ENCODE measurements at places on chromosomes 4 and X. TPM values are rescaled to one million over a fixed set of nuclear protein-coding genes. Genes with fewer than 3 reads are reported as not detected.

DNA sequence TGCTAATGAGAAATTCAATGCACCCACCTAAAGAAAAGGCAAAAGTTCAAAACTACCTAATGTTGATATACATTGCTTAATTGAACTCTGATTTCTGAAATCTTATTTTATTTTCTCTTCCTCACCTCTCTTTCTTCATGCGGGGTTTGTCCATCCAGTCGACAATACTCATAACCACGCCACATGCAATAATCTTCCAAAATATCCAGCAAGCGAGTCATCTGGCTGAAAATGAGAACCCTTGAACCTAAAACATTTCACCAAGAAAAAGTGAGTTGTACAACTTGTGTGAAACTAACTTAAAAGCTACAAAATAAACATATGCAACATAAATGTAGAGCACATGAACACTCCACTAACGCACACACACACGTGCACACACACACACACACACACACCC lies 26.7 kb downstream of the SMARCA1 start:
- no peak for DNase-seq
- H3K27me3 ChIP-seq: no peaks in the 10 kb centered on the region
- H3K4me1 ChIP-seq: no peaks in the 10 kb centered on the region
- H3K4me3 ChIP-seq: no peak overlapping the region

GRCh38 chrX:132505116-132505515 lies 16.3 kb upstream of the MBNL3 start:
- H3K27me3 ChIP-seq: no peaks in the 10 kb centered on the region
- H3K36me3 ChIP-seq: no peaks in the 10 kb centered on the region
- H3K4me1 ChIP-seq: no peaks in the 10 kb centered on the region

GRCh38 chrX:21408788-21409187 lies 34.6 kb downstream of the CNKSR2 start:
- H3K4me1 ChIP-seq: no peaks in the 10 kb centered on the region
- no peaks in the 10 kb centered on the region for H3K36me3 ChIP-seq
- no peak overlapping the region for H3K27ac ChIP-seq
- no peak overlapping the region for H3K4me3 ChIP-seq
- no peaks in the 10 kb centered on the region for H3K27me3 ChIP-seq

GRCh38 chrX:20347481-20347880 lies 80.8 kb upstream of the RPS6KA3 start:
- H3K4me1 ChIP-seq: no peaks in the 10 kb centered on the region
- no peaks in the 10 kb centered on the region for H3K36me3 ChIP-seq
- H3K27ac ChIP-seq: no peak overlapping the region
- no peak for DNase-seq
- H3K27me3 ChIP-seq: no peaks in the 10 kb centered on the region

GRCh38 chr4:120207021-120207420 lies 140.4 kb upstream of the MAD2L1 start:
- no peak for DNase-seq
- H3K27ac ChIP-seq: no peak overlapping the region
- H3K36me3 ChIP-seq: no peaks in the 10 kb centered on the region
- no peak overlapping the region for H3K4me3 ChIP-seq
- no peaks in the 10 kb centered on the region for H3K4me1 ChIP-seq

- H3K27ac ChIP-seq: no peak overlapping the region
- no peak for DNase-seq
- H3K4me1 ChIP-seq: no peaks in the 10 kb centered on the region
- no peak overlapping the region for H3K4me3 ChIP-seq
These were observed 115.8 kb upstream of the SHISA3 start for GRCh38 chr4:42281324-42282020.

DNA sequence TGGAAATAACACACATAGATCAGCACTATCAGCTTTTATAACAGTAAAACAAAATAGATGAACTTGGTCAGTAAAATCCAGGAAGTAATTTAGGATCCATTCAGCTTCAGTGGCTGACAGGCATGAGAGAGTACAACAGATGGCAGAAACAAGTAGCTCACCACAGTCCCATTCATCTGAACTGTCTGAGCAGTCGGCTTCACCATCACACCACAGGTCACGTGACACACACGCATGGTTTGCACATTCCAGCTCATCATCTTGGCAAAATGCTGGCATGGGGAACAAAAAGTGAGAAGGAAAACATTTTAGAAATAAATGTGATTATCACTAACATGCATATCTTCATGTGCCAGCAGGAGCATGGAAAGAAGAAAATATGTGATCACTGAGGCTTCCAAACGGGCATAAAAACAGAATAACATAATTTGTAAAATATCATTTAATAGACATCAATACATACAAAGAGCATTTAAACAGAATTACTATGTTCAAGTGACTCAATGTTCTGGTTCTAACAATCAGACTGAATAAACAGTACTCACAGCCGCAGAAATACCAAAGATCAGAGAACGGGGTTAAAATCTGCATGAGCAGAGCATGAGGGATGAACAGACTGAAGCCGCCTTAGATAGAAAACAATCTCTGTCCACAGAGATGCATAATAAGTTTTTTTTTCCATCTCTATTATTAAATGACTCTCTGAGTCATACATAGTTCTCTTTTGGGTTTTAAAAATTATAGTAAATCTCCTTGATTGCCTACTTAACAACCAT lies 158.1 kb downstream of the ATP10D start:
- H3K27ac ChIP-seq: no peak overlapping the region
- H3K4me1 ChIP-seq: no peaks in the 10 kb centered on the region
- no peak overlapping the region for H3K4me3 ChIP-seq

DNA sequence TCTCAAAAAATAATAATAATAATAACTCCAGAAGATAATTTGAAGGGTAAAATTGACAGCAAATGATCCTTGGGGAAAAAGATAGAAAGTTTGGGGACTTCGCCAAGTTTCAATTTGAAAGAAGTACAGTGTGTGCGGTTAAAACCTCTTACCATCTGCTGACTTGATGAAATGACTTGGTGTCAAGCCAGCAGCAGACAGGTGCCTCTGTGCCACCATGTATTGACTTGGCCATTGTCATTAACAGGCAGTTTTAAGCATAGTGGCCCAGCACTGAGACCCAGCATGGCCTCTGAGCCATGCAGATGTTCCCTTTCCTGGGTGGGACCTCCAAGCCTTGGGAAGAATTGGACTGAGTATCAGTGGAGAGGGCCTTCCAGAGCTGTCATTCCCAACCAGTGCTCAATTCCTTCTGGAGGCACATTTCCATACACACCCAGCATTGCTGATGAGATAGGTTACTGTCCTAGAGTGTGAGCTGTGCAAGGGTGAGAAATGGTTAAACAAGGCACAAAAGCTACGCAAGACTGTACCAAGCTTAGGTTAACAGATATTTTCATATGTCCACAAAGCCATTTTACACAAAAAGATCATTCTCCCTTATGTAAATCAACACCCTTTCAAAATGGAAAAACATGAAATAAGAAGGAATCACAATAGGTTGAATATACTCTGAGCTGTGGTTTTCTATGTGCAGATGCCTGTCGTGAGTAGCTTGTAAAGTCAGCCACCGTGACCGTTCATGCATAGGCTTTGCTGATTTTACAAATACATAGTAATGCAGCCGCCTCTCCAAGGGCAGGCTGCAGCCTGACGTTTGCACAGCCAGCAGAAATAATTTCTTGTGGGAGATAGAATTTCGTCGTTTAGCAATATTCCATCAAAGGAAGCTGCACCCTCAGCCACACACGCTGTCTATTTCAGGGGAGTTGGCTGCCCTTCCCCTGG lies 59.4 kb upstream of the FBXW7 start:
- H3K36me3 ChIP-seq: no peaks in the 10 kb centered on the region
- H3K27me3 ChIP-seq: no peaks in the 10 kb centered on the region
- no peak overlapping the region for H3K4me3 ChIP-seq
- no peaks in the 10 kb centered on the region for H3K4me1 ChIP-seq
- DNase-seq: peak; percentile 18

DNA sequence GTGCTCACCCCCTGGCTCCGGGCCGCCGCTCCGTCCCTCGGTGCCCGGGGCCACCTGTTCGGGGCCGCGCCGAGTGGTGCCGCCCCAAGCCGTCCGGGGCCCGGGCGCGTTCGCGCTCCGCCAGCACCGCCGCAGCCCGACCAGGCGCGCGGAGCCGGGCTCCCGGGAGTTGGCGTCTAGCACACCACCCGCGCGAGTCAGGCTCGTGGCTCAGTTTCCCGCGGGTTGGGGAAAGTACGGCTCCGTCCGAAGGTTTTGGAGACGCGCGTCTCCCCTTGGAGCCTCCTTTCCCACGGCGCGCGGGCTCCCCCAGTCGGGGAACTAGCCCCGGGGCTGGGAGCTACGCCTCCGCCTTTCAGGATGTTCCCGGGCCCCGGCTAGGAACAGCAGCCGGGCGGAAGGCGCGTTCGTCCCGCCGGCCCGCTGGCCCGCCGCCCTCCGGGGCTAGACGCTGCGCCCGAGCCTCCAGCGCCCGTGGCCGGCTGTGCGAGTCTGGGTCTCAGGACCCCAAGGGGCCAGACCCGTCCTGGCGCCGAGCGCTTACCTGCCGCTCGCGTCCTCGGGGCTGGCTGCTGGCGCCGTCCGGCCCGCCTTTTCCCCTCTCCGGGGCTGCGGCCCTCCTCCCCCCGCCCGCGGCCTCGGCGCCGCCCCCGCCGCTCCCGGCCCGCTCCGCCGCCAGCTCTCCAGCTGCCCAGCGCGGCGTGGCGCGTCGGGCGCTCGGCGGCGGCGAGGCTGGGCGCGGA lies at the start of gene ADGRG2:
Gene ADGRG2, minus strand, starts transcription at position 571 of the 743 bp plus-strand sequence. CDS start 53,634 bp downstream, outside the sequence.
- no peaks in the 10 kb centered on the region for H3K36me3 ChIP-seq
- peak within 1 kb of the TSS; percentile 25 for H3K4me3 ChIP-seq
- no peaks in the 10 kb centered on the region for H3K4me1 ChIP-seq
- peak; percentile 25 for DNase-seq
- H3K27ac ChIP-seq: no peak within 1 kb of the TSS

IRAK1 gene
- 122 TPM for total RNA-seq

DNA sequence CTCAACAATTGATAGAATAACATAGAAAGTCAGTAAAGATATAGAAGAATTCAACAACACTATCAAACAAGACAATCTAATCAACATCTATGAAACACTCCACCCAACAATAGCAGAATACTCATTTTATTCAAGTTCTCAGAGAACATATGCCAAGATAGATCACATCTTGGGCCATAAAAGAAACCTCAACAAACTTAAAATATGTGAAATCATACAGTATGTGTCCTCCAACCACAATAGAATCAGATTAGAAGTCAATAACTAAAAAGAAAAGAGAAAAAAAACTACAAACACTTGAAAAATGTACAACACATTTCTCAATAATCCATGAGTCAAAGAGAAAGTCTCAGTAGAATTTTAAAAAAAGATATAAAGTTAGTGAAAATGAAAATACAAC lies 78.6 kb upstream of the LDB2 start:
- H3K4me3 ChIP-seq: no peak overlapping the region
- no peaks in the 10 kb centered on the region for H3K4me1 ChIP-seq
- no peaks in the 10 kb centered on the region for H3K27me3 ChIP-seq
- no peaks in the 10 kb centered on the region for H3K36me3 ChIP-seq
- H3K27ac ChIP-seq: no peak overlapping the region
- no peak for DNase-seq

ZAR1 gene
- 1.7 TPM for total RNA-seq

GRCh38 chr4:27624749-27625148 lies 764.1 kb downstream of the STIM2 start:
- H3K4me1 ChIP-seq: no peaks in the 10 kb centered on the region
- H3K4me3 ChIP-seq: no peak overlapping the region
- H3K27me3 ChIP-seq: no peaks in the 10 kb centered on the region

SOX3 gene
- not detected for total RNA-seq

GRCh38 chr4:85673540-85673939 lies 198.6 kb downstream of the ARHGAP24 start:
- H3K27ac ChIP-seq: no peak overlapping the region
- no peaks in the 10 kb centered on the region for H3K36me3 ChIP-seq
- H3K4me1 ChIP-seq: no peaks in the 10 kb centered on the region
- no peaks in the 10 kb centered on the region for H3K27me3 ChIP-seq
- DNase-seq: no peak
- H3K4me3 ChIP-seq: no peak overlapping the region

GRCh38 chr4:99655308-99656081 lies 2.1 kb downstream of the C4orf54 start:
- H3K27ac ChIP-seq: no peak overlapping the region
- H3K4me1 ChIP-seq: no peaks in the 10 kb centered on the region
- no peak overlapping the region for H3K4me3 ChIP-seq
- H3K36me3 ChIP-seq: no peaks in the 10 kb centered on the region
- H3K27me3 ChIP-seq: no peaks in the 10 kb centered on the region
- DNase-seq: no peak

DNA sequence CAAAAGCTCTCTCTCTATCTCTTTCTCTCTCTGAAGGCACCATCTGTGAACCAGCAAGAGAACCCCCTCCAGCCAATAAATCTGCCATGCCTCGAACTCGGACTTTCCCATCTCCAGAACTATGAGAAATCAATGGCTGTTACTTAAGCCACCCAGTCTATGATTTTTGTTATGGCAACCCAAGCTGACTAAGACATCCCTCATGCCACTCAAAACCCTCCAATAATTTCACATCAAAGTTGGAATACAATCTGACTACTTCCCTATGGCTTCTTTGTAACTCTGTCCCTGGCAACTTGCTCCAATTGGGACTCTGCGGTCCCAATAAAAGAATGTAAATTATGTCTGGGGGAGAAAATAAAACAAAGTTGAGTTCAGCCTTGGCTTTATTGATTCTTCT lies 265.7 kb downstream of the SHOX start:
- no peaks in the 10 kb centered on the region for H3K36me3 ChIP-seq
- no peak for DNase-seq
- no peak overlapping the region for H3K4me3 ChIP-seq

GRCh38 chrX:123036401-123036800 lies 147.7 kb upstream of the GRIA3 start:
- DNase-seq: no peak
- no peak overlapping the region for H3K4me3 ChIP-seq
- no peaks in the 10 kb centered on the region for H3K4me1 ChIP-seq
- H3K27ac ChIP-seq: no peak overlapping the region
- no peaks in the 10 kb centered on the region for H3K36me3 ChIP-seq

- H3K27ac ChIP-seq: no peak overlapping the region
- no peaks in the 10 kb centered on the region for H3K27me3 ChIP-seq
- H3K4me1 ChIP-seq: no peaks in the 10 kb centered on the region
- no peak for DNase-seq
These were observed 108.4 kb upstream of the ATXN3L start for GRCh38 chrX:13428053-13428786.

NLGN3 gene
- 1.4 TPM for total RNA-seq

PNMA3 gene
- total RNA-seq: 0.27 TPM

MSL3 gene
- 13.4 TPM for total RNA-seq

PCDH7 gene
- total RNA-seq: 49.4 TPM

- no peak overlapping the region for H3K4me3 ChIP-seq
- no peaks in the 10 kb centered on the region for H3K36me3 ChIP-seq
- DNase-seq: no peak
- no peak overlapping the region for H3K27ac ChIP-seq
- H3K4me1 ChIP-seq: no peaks in the 10 kb centered on the region
These were observed 299.3 kb downstream of the KCTD8 start for GRCh38 chr4:44149282-44149681.

ARR3 gene
- not detected for total RNA-seq

GRCh38 chrX:1899841-1900240 lies 285.0 kb downstream of the ASMT start:
- no peaks in the 10 kb centered on the region for H3K36me3 ChIP-seq
- no peaks in the 10 kb centered on the region for H3K27me3 ChIP-seq
- no peak for DNase-seq
- H3K4me3 ChIP-seq: no peak overlapping the region

Data from prostate gland (tissue), 2 donors.